ENCODE measurements at places on chromosomes 7 and 10.

DNA sequence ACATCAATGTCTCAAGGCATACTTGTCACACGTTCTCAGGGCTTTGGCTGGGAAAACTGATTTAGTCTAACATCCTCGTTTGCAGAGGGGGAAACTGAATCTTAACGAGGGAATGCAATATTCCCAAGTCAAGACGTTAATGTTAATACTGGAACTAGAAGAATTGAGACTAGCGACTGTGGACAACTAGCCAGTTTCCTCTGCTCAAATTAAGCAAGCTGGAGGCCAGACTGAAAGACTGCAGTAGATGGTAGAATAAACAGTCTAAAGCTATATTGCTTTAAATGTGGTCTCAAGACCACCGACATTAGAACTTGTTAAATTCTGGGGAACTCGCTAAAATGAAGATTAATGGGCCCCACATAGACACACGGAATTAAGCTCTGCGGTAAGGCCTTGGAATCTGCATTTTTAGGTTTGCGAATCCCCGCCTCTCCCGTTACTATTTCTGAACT lies 639 bp upstream of the TFAM start:
- DNase-seq = no peak

- no peak for DNase-seq
Observed at GRCh38 chr10:121838149-121838548, 89.7 kb downstream of the ATE1 start.

GRCh38 chr7:138521837-138522461 lies 61.9 kb downstream of the TRIM24 start:
- no peak for DNase-seq

DNA sequence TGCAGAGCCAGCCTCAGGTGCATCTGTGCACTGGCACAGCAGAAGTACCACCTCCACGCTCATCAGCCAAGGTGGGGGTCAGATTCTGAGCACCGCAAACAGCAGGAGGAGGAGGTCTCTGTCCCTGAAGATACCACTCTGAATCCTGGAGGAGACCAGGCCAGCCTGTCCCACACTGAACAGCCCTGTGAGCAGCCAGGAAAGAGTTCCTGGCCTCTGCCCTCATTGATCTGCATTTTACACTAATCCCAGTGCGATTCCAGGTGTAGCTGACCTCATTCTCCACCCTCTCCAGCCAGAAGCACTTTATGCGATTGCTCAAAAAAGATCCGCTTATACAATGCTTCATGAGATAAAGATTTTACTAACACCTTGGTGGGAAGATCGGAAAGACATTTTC lies 99.1 kb upstream of the CACUL1 start:
- no peak for DNase-seq

DNA sequence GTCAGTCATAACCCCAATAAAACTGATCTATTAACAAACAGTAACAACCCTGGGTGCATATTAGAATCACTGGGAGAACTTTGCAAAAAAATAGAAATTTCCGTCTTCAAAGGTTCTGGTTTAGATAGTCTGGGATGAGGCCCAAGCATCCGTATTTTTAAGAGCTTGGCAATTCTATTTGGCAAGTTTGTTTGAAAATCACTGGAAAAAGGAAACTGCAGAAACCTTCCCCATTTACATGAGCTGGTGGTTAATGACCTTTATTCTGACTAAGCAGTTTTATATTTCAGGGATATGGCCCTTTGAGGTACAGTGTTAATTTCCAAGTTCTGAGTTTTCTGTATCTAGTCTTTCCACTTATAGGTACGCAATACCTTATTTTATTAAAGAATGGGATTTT lies 115.8 kb upstream of the PRR15 start:
- no peak for DNase-seq

DNA sequence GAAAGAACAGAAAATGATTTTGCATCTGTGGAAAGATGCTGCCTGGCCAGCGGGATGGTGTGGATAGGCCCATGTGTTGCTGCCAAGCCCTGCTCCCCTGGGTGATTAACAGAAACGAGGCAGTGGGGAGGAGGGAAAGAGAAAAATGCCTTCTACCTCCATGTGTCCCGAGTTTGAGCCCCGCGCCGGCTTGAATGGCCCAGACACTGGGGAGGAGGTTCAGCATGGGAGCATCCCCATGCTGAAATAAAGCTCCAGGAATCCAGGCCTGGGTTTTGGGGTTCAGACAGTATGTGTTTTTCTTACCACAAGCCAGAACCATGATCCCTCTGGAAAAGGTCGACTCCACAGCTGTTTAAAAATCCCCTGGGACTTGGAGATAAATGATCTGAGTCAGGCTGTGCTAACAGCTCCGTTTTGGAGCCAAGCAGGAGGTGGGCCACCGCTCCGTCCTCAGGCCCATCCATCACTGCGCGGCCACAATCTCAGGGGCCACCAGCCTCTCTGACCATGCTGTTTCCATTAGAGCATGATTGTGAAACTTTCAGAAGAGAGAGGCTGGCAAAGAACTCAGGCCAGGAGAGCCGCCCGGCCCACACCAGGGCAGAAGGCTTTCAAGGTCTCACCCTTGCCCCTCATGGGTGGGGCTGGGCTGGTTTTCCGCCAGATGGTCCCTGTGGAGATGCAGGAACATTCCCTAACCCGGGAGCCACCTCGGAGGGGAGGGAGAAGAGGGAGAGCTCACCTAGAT lies 299.7 kb downstream of the ZEB1 start:
- no peak for DNase-seq

DNA sequence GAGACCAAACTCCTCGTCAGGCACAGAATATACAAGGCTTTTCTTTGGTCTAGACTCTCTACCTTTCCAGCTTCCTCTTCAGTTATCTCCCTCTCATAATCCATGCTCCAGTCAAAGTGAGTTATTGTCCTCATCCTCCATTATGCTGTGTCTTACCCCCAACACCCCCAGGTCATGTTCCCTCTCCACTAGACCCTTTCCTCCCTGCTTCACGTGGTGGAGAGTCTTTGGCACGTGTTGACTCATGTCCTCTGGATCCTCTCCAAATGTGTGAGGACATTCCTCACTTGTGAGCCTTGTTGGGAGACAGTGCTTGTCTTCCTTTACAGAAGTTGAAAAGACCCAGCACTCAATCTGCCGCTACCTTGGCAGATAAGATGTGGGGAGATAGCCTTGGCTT lies 36.0 kb upstream of the DLD start:
- DNase-seq = no peak

DNA sequence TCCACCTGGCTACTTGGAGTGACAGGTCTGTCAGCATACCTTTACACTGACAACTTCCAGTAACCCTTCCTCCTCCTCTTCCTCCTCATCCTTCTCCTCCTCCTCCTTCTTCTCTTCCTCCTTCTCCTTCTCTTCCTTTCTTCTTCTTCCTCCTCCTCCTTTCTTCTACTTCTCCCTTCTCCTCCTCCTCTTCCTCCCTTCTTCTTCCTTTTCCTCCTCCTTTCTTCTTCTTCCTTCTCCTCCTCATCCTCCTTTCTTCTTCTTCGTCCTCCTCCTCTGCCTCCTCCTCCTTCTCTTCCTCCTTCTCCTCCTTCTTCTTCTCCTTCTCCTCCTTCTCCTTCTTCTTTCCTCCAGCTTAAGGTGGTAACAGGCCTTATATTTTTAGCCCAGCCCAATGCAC lies 109.3 kb upstream of the PLXDC2 start:
- no peak for DNase-seq

- DNase-seq = no peak
Observed at GRCh38 chr10:121405953-121406352, 192.3 kb downstream of the FGFR2 start.

DNA sequence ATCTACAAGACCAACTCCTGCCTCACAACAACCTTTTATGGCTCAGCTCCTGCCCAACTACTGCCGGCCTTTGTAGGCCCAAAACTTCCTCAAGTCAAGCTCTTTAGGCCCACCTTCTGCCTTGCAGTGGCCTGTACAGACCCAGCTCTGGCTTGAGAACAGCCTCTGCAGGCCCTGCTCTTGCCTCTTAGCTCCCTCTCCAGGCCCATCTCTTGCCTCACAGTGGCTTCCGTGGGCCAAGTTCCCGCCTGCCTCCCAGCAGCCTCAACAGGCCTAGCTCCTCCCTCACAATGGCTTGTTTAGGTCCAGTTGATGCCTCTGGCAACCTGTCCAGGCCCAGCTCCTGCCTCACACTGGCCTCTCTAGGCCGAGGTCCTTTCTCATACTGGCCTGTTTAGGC lies 32.4 kb upstream of the VKORC1L1 start:
- DNase-seq = no peak

- DNase-seq = no peak
Observed at GRCh38 chr7:150855476-150856302, 3.4 kb downstream of the AOC1 start.

GRCh38 chr10:89548673-89549072 lies 13.3 kb upstream of the SLC16A12 start:
- DNase-seq = no peak

DNA sequence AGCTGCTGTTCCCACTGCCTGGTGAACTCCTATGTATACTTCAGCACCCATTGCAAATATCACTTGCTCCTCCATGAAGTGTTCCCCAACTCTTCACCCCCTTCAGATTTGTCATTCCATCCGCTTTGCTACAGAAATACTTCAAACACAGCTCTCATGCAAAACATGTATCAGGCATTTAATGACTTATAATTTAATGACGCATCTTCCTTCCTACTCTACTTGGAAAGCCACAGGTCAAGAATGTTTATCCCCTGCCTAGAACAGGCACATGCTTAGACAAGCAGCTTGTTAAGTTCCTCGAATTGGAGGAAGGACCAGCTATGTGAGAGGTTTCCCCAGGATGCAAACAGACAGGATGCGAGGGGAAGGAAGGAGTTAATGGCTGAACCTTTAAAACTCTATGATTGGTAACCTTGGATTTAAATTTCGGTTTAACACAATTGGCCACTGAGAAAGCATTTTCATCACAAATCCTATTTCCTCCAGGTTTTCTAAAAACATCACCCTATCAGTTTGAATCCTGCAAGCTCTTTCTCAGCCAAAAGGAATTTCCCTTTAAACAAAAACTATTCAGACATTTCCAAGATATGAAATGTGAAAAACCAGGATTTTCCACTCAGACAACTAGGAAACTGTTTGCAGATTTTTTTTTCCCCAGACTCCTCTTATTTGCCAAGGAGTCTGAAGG lies 11.5 kb downstream of the CREB3L2 start:
- no peak for DNase-seq

- no peak for DNase-seq
Observed at GRCh38 chr7:36441344-36442022, 51.8 kb downstream of the ANLN start.

- no peak for DNase-seq
Observed at GRCh38 chr7:7736671-7737070, 18.3 kb upstream of the RPA3 start.

- no peak for DNase-seq
Observed at GRCh38 chr7:54161621-54162020, 380.6 kb upstream of the VSTM2A start.

GRCh38 chr7:85023066-85023712 lies 163.7 kb downstream of the SEMA3D start:
- no peak for DNase-seq

DNA sequence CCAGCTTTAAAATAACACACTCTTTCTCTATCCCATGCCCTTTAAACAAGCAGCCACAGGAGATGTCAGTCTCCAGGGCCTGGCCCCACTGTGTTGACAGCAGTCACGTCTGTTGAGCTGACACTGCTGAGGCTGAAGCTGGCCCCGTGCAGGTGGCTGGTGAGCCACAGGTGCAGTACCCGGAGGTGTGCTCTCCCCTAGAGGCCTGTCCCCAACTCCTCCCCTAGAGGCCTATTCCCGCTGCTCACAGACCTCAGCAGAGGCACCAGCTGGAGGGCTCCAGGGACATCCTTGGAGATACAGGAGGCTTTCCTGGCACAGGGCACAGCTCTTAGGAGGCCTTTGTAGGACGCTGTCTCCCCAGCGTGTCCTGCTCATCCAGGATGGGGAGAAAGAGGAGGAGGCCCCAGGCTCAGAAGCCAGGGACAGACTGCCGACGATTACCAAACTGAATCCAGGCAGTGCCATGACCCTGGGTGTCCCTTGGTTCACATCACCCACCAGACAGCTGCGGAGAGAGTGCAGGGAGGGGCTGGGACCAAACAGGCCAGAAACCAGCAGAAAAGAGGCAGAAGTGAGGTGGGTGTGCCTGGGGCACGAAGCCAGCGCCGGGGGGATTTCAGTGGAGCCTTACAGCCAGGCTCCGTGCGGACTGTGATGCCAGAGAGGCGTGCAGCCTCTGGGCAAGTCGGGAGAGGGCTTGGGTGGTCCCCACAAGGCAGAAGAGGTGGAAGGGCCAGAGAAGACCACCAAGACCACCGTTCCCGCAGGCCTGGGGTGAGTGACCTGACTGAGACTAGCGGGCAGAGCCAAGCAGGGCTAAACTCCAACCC lies 18.5 kb upstream of the TTYH3 start:
- no peak for DNase-seq

DNA sequence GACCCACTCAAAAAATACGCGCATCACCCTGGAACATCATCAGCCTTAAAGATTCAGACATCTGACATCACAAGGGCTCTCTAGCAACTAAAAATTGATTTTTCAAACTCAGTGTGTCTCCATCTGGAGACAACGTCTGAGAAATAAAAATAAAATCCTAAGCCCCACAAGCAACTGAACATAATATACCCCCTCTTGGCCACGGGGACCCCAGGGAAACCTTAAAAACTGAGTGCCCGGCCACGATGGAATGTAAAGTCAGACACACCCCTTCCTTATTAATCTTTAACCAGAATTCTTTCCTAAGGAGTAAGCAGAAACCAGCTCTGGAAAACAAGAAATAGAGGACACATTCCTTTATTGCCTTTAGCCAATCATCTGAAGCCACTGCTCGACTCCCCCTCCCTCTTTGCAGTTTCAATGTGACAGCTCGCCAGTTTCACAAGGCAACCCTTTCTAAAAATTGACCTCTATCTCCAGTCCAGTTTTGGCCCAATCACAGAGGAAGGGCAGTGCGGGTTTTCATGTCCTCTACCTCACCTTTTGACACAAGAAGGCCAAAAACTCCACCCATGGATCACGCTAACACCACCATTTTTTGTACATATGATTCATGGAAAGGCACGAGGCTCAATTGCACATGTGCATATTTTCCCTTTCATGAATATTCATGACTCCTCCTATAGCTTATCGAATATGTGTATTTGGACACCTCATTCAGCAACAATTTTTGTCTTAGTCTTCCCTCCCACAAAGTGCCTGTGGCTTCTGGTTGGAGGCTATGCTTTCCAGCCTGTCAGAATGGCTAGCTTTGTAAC lies 24.2 kb downstream of the IFIT3 start:
- DNase-seq = no peak

DNA sequence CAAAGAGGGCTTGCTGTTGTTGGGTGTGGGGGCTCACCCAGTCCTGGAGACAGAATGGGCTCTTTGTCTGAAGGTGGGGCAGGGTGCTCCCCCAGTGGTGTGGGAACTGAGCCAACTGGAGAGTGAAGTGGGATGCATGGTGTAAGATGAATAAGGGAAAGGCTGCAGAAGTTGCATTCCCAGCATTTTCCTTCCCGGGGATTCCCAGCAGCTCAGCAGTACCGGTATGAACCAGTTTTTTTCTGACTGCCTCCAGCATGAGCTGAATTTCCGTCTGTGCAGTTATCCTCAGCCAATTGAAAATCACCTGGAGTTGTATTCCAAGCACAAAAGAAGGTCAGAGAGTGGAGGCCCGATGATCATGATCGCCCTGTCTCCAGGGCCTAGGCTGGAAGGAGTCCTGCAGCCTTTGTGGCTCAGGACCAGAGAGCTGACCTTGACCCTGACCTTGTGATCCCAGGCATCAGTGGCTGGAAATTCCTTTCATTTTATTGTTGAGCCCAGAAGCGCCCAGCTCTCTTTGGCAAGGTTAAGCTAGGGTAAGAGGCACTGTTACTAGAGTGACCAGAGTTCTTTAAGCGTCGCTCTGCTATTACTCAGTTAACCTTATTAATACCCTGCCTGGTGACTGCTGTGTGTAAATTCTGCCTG lies 33.4 kb downstream of the OGDH start:
- DNase-seq = no peak
